ENCODE measurements at places on chromosomes 3 and 15.

DNA sequence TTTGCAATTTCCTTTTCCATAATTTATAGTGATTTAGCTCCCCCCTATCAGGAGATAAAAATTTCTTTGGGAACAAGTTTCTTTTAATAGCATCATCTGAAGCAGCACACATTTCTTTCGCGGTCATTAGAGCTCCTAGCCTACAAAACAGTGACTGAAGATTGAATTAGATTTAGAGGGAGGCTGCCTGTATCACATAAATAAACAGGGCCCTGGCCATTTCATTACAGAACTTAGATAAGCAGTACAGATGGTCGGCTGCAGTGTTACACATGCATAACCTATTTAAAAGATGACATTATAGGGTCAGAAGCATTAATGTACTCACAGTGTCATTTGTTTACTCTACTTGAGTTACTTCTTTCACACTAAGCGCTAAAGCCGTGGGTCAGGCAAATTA is 81.4 kb upstream of the SLC25A26 start:
- H3K36me3 ChIP-seq = no peaks in the 10 kb centered on the region
- DNase-seq = no peak
- H3K27me3 ChIP-seq = no peaks in the 10 kb centered on the region

DNA sequence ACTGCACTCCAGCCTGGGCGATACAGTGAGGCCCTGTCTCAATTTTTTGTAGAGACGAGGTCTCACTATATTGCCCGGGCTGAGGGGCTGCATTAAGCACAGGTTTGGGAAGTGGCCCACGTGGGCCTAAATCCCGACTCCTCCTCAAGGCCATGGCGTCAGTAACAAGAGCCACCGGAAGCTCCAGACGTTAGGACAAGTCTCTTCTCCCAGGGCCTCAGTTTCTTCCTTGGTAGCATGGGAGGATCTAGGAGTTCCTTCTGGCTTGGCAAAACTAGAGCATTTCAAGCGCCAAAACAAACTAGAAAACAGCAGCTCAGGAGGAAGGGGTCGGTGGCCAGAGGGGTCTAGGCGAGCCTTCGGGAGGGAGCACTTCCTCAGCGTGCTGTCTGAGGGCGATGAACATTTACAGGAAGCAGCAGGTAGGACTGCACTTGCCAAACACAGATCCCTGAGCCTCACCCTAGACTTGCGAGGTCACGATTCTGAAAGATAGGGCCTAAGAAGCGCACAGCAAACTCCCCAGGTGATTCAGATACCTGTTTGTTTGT is 536 bp downstream of the SNAPC5 start:
- H3K4me1 ChIP-seq = peaks cover 23% of the 10 kb centered on the region
- no peaks in the 10 kb centered on the region for H3K27me3 ChIP-seq
- H3K36me3 ChIP-seq = peaks cover 74% of the 10 kb centered on the region
- H3K27ac ChIP-seq = peak overlapping the region; percentile 90
- DNase-seq = no peak
- peak overlapping the region; percentile 92 for H3K4me3 ChIP-seq

DNA sequence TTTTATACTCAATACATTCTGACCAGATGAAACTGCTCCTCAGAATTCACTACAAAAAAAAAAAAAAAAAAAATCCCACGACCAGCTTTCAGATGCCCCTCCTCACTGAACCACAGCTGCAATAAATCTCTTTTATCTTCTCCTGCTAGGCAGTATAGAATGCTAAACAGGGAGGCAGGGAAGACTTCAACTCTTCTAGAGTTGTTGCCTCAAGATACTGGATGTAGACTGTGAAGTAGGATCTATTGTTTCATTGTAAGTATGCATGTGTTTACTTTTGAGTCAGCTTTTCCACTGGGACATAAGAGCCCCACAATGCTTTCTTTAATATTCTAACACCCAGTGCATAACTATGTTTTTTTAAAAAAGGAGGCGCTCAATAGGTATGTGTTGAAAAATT is 401.4 kb downstream of the TBL1XR1 start:
- no peak overlapping the region for H3K27ac ChIP-seq
- DNase-seq = no peak
- H3K4me3 ChIP-seq = no peak overlapping the region
- H3K4me1 ChIP-seq = no peaks in the 10 kb centered on the region
- H3K36me3 ChIP-seq = no peaks in the 10 kb centered on the region
- no peaks in the 10 kb centered on the region for H3K27me3 ChIP-seq

DNA sequence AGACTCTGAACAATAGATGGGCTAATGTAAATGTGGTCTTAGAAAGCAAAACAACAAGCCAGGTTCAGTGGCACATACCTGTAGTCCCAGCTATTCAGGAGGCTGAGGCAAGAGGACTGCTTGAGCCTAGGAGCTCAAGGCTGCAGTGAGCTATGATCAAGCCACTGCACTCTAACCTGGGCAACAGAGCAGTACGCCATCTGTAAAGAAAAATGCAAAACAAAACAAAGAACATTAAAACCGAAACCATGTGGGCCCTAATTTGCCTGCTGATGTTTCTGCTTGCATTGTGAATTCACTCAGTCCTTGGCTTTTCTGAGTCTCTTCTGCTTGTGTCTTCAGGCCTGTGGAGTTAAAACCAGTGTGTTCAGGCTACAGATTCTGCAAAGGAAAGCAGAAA is 56.7 kb downstream of the CCNL1 start:
- no peak for DNase-seq
- no peak overlapping the region for H3K4me3 ChIP-seq
- H3K4me1 ChIP-seq = peaks cover 5% of the 10 kb centered on the region
- no peaks in the 10 kb centered on the region for H3K27me3 ChIP-seq
- H3K36me3 ChIP-seq = no peaks in the 10 kb centered on the region
- H3K27ac ChIP-seq = no peak overlapping the region

DNA sequence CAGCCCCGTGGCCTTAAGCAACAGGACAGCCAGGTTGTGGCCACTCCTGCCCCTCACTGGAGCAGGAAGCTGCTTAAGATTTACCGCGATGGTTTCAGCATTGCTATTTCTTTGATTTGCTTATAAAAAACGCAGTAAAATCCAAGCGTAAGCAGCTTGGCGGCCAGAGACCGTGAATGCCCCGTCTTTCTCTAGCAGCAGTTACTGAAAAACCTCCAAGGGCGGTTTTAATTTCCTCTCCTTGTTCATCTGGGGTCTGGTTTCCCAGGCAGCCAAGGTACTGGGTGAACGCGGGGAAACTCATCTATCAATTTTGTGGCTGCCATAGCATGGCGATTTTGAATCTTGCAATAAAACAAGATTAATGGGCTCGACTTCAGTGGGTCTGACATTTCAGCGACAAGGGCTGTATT is 130.3 kb downstream of the MINAR1 start:
- no peak for DNase-seq
- H3K36me3 ChIP-seq = no peaks in the 10 kb centered on the region
- no peak overlapping the region for H3K27ac ChIP-seq
- no peak overlapping the region for H3K4me3 ChIP-seq
- no peaks in the 10 kb centered on the region for H3K4me1 ChIP-seq
- peaks cover 3% of the 10 kb centered on the region for H3K27me3 ChIP-seq

GRCh38 chr3:196418601-196419000 is 13.6 kb downstream of the UBXN7 start:
- no peak for DNase-seq
- H3K27me3 ChIP-seq = no peaks in the 10 kb centered on the region
- no peak overlapping the region for H3K4me3 ChIP-seq
- no peak overlapping the region for H3K27ac ChIP-seq
- no peaks in the 10 kb centered on the region for H3K4me1 ChIP-seq

- no peaks in the 10 kb centered on the region for H3K4me1 ChIP-seq
- no peaks in the 10 kb centered on the region for H3K27me3 ChIP-seq
- no peak for DNase-seq
- H3K27ac ChIP-seq = no peak overlapping the region
- no peak overlapping the region for H3K4me3 ChIP-seq
Measured at GRCh38 chr3:23873941-23874340, 42.8 kb downstream of the NKIRAS1 start.

GRCh38 chr3:142853270-142854168 is 35.4 kb downstream of the PCOLCE2 start:
- no peaks in the 10 kb centered on the region for H3K27me3 ChIP-seq
- no peak for DNase-seq
- no peak overlapping the region for H3K4me3 ChIP-seq
- no peaks in the 10 kb centered on the region for H3K4me1 ChIP-seq

- H3K27ac ChIP-seq = no peak overlapping the region
- peaks cover 7% of the 10 kb centered on the region for H3K4me1 ChIP-seq
- H3K27me3 ChIP-seq = no peaks in the 10 kb centered on the region
- no peak for DNase-seq
- H3K4me3 ChIP-seq = no peak overlapping the region
Measured at GRCh38 chr15:41666353-41666920, 6.2 kb downstream of the MGA start.

GRCh38 chr15:72785432-72785831 is 1.9 kb upstream of the ADPGK start:
- H3K27ac ChIP-seq = peak overlapping the region; percentile 94
- H3K4me3 ChIP-seq = no peak overlapping the region
- peak; percentile 50 for DNase-seq
- no peaks in the 10 kb centered on the region for H3K27me3 ChIP-seq
- peaks cover 25% of the 10 kb centered on the region for H3K4me1 ChIP-seq

DNA sequence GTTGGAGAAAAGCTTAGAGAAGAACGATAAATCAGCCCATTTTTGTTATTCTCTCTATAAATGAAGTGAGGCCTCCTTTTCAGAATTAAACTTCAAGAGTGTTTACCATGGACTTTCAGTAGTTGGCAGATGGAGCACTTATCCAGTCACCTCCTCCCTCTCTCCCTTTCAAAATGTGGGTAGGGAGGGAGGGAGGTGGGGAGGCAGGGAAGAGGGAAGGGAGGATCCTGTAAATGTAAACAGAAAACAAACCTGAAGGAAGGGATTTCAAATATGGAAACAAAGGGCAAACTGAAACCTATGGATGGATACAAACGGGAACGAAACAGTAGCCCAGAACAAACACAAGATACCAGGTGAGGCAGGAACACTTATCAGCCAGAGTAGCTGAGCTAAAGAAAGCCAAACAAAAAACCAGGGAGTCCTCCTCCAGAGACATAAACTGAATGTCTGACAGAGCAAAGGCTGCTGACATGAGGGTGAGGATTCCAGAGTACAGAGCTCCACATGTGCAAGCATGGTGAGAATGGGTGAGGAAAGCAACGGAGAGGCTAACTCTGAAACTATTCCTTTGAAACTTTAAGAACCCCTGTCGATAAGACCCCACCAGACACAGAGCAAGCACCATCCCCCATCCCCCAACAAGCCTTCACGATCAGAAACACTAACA is 41.0 kb upstream of the GP5 start:
- H3K4me3 ChIP-seq = no peak overlapping the region
- H3K4me1 ChIP-seq = no peaks in the 10 kb centered on the region
- peaks cover 31% of the 10 kb centered on the region for H3K36me3 ChIP-seq
- no peaks in the 10 kb centered on the region for H3K27me3 ChIP-seq
- H3K27ac ChIP-seq = no peak overlapping the region
